ENCODE measurements at places on chromosomes 12 and 14.
A peak's percentile ranks its signal among the peaks of the same experiment; 100 is the strongest.

GRCh38 chr12:27208414-27208750 is 35.7 kb upstream of the STK38L start:
- DNase-seq, result no peak

- no peak for DNase-seq
Measured at GRCh38 chr12:4068981-4069669, 195.9 kb upstream of the PARP11 start.

DNA sequence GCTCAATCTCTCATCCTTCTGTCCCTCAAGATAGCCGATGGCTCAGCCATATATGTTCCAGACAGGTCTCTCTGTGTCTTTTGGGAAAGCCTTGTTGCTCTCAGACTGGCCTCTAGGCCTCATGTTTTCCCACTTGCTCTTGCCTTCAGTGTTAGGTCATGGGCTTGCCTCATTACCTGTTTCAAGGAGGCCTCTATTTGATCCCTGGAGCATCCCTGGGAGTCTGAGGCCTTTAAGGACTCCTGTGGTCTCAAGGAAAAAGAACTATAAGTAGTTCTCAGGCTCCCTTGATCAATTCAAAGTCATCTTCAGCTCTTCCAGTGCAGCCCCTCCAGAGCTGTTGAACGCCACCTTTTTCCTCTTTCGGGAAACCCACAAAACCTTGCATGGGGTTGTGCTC is 47.9 kb downstream of the NTF3 start:
- DNase-seq, result no peak

DNA sequence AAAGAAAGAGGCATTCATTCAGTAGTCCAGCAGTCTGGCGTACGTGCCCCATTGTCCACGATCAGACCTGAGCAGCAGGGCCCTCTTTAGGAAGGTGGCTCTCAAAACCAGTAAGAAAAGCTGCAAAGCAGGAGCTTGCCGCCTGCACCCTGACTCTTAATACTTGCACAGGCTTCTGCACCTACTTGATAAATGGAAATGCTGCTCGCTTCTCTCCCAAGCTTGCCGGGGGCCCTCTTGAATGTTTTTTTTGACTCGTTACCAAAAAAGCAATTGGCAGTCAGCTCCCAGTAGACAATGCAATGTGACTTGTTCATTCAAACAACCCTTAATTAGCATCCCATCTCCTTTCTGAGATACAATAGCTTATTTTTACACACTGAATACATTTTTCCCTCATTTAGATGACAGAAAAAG is 27.2 kb upstream of the PTPRB start:
- DNase-seq, result peak; percentile 47

DNA sequence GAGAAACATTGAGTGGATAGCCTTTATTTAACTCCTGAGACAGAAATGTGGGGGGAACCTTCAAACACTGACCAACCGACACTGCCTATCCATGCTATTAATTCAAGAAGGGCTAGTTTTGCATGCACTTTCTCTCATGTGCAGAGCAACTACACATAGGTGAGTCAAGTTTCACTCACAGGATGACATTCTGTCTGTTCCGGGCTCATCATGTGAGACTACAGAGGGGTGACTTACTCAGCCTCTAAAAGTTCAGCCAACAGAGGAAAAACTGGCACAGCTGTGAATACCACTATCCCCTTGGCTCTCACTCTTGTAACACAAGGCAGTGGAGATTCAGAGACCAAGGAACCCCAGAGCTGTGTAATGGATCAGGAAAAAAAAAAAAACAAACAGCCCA is 13.3 kb downstream of the BEST3 start:
- peak; percentile 64 for DNase-seq

- DNase-seq, result no peak
Measured at GRCh38 chr12:117882181-117882580, 86.6 kb downstream of the KSR2 start.

- peak; percentile 32 for DNase-seq
Measured at GRCh38 chr12:124828264-124829007, 35.2 kb downstream of the SCARB1 start.

DNA sequence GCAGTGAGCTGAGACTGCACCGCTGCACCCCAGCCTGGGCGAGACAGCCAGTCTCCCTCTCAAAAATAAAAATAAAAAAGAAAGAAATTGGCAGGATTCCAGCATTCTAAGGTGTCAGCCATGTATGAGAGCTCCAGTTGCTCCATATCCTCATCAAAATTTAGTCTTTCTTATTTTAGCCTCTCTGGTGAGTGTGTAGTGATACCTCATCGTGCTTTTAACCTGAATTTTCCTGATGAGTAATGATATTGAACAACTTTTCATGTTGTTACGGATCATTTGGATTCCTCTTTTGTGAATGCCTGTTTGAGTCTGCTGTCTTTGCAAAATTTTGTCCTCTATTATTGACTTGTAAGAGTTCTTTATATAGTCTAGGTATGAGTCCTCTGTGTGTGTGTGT is 28.5 kb downstream of the CCDC60 start:
- DNase-seq, result no peak

DNA sequence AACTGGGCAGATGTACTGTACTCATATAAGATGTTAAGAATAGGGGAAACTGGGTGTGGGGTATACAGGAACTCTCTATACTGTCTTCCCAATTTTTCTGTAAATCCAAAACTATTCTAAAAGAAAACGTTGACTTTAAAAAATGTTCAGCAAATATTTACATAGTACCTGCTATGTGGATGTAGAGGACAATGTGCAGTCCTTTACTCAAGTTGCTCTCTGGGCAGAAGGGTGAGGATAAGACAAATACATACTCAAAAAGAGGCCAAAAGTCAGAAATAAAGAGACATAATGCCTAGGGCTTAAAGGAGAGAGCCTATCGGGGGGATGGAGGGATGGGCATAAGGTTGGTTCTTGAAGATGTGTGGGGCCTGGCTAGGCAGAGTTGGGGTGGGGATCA is 44.7 kb downstream of the PPP1R36 start:
- DNase-seq, result no peak

DNA sequence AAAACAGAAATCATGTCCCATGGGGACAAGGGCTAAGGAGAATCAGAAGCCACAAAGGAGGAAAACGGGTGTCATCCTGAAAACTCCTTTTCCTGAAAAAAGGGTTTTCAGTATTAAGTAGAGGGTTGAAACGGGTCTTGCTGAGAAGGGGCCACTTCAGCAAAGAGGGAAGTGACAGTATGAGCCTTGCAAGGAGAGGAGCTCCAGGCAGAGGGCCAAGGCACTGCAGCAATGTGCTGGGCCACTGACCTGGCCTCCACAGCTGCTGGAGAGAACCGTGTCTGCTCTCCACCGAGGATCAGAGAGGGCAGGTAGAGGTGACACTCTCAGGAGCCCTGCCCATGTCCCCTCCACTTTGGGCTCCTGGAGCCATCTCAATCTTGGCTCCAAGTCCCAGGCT is 103.3 kb downstream of the NCOR2 start:
- DNase-seq, result no peak

GRCh38 chr14:53144244-53144643 is 8.9 kb downstream of the DDHD1 start:
- DNase-seq, result no peak

- no peak for DNase-seq
Measured at GRCh38 chr12:89476232-89476631, 48.4 kb downstream of the GALNT4 start.

DNA sequence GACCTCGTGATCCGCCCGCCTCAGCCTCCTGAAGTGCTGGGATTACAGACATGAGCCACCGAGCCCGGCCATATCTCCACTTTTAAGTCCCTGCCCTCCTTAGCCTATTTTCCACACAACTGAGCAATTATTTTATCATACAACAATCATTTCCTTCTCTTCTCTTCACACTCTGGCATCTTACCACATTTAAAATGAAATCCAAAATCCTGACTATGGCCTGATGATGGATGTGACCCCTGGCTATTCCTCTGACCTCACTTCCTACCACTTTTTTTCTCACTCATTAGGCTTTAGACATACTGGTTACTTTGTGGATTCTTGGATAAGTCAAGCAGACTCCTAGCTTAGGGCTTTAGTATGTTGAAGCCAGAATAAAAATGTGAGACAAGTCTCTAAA is 21.9 kb upstream of the EID3 start:
- DNase-seq, result no peak

DNA sequence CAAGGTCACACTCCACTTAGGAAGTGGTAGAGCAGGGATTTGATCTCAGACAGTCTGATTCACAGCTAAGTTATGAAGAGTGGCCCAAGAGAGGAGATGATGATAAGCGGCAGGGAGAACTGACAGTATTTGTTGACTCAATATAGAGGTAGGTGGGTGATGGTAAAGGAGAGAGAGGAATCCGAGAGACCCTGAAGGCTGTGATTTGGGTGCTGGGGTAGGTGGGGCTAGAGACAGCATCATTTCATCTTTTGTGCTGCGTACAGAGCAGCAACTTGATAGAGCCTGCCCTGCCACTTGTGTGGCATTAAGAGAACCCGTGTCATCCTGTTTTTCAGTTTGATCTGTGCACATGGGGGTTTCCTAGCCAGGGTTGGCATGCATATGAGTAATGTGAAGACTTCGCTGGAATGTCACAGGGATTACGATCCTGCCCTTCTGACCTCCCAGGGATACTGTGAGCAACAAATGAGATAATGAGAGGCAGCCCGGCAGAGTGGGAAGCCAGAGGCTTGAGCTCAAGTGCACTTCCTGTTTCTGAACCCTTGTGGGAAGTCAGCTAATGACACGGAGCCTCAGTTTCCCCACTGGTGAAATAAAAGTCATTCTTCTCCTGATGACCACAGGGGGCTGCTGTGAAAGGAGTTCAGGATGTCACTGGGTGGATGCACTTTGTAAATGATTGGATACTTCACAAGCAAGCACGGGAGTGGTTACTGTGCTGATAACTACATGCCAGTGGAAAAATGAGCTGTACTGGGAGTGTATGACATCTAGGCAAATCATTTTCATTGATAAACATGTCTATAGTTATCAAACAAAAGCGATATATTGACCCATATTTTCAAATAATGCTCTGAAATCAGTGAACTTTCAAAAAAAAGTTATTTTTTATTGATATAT is 59.5 kb upstream of the IGF1 start:
- DNase-seq, result no peak

- no peak for DNase-seq
Measured at GRCh38 chr12:112962561-112962960, 15.8 kb upstream of the OAS2 start.

GRCh38 chr14:104447750-104448149 is 131.8 kb upstream of the C14orf180 start:
- DNase-seq, result no peak

- DNase-seq, result no peak
Measured at GRCh38 chr12:42010715-42011114, 134.0 kb downstream of the GXYLT1 start.

DNA sequence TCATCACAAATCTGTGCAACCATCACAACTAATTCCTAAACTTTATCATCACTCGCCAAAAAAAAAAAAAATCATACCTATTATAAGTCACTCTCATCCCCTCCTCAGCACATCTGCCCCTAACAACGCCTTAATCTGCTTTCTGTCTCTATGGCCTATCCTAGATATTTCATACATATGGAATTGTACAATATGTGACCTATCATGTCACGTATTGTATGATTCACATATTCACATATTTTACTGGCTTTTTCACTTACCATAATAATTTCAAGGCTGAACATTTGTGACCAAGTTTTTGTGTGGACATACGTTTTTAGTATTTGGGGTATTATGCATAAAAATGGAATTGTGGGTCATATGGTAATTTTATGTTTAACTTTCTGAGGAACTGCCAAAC is 400.7 kb downstream of the DAD1 start:
- DNase-seq, result peak; percentile 66

GRCh38 chr12:108606492-108606891 is 8.6 kb upstream of the TMEM119 start:
- no peak for DNase-seq

DNA sequence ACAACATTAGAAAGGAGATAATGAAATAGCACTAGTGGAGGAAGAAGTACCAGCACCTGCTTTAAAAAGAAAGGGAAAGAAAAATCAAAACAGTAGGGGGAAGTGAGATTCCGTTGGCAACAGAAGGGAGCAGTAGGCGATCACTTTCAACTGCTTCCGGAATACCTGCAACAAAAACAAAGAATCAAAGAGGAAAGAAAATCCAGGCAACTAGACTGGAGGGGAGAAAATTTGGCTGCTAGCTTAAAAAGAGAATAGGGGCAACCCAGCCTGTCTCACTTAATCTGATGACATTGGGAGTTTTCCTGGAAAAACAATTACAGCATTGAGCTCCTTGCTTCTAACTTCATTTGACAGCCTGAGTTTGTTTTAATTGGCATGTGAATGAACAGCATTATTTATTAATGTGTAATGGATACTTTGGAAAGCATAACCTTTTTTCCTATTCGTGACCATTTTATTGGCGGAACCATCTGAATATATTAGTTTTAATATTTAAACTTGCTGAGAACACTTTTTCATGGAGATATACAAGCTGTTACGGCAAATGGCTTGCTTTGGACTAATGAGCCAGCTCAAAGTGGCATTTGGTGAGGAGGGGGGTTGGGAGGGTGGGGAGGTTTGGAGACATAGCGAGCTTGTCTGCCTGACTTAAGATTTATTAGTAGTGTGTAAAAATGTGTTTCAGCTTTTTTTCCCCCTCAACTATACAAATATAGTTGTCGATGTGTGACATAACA is 2.5 kb upstream of the DACT1 start:
- no peak for DNase-seq

DNA sequence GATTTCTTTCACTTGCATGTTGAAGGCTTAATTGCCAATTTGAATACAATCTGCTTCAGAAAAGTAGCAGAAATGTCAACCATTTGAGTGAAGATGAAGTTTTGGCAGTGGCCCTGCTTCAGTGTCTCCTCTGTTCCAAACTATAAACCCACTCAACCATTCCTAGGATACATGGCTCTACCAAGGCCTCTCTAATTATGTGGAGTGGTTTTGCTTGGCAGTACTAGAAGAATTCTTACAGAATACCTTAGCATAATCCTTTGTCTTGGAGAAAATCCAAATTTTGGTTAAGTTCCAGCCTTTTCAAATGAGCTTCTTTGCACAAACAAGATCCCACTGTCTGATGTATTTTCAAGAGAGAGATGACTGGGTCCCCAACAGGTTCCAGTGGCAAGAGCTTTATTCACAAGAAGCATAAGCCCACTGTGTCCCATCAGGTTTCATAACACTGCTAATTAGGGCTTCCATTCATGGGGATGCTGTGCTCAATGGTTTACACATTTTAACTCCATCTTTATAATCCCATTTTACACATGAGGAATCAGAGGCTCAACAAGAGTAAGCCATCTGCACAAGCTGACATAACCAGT is 234.5 kb downstream of the IPO8 start:
- no peak for DNase-seq

- peak; percentile 89 for DNase-seq
Measured at GRCh38 chr12:109888179-109889020, 8.1 kb upstream of the GLTP start.

DNA sequence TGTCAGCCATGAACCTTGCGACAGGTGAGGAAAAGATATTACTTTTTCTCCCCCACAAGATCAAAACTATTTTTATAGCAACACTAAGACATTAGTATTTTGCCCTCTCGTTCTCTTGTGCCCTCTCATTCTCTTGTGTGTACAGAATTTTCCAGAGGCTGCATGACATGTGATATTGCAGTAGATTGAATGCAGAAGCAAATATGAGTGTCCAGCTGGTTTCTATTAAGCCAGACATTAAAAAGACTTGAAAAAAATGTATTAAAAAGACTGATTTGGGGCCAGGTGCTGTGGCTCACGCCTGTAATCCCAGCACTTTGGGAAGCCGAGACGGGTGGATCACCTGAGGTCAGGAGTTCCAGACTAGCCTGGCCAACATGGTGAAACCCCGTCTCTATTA is 63.7 kb upstream of the ZFP36L1 start:
- no peak for DNase-seq
